ENCODE measurements at places on chromosomes 16 and 17.
A peak's percentile ranks its signal among the peaks of the same experiment; 100 is the strongest.

GRCh38 chr17:45426561-45426960 lies 6.1 kb downstream of the ARHGAP27 start:
- no peak for DNase-seq

DNA sequence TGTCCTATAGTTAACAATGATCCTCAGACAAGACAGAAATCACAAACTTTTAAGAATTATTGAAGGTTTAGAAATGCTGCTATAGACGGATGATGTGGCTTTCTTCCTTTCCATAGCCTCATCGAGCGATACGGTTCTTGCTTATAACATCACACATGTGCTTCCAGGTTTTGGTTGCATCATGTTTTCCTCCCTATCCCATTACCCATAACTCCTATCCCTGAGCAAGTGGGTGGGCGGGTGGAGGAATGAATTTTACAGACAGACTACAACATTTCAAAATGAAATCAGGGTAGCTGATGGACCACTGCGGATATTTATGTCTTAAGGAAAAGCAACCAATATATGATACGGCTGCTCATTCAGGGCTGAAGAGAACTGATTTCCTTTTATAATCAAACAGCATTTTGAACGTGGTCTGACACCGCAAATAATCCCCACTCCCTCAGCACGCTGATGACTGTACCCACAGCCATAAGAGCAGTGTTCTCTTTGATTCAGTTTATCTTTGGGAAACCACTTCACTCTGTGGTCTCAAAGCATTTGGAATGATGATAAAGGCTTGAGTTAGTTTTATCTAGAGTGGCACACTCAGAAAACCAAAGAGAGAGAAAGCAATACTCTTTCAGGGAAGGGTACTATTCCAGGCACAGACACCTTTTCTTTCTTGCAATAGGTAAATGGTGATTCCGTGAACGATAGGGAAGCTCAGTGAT lies 4.6 kb upstream of the AKTIP start:
- no peak for DNase-seq

DNA sequence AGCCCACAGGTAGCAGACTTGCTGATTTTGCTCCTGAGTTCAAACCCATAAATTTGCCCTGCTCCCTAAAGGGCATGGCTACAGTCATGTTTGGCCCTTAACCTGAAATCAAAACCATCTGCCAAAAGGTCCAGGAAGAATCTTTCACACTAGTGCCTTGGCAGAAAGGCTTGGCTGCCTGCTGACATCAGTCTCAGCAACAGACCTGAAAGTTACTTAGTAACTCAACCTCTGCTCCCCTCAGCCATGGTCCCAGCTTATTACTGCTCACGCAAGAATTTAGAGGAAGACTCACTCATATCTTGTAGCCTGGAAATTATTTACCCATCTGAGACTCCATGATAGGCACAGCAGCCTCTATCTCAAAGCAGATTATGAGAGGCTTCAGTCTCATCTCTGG lies 98.0 kb upstream of the KIF2B start:
- no peak for DNase-seq

GRCh38 chr16:88651276-88651988 lies 579 bp upstream of the CYBA start:
- no peak for DNase-seq

DNA sequence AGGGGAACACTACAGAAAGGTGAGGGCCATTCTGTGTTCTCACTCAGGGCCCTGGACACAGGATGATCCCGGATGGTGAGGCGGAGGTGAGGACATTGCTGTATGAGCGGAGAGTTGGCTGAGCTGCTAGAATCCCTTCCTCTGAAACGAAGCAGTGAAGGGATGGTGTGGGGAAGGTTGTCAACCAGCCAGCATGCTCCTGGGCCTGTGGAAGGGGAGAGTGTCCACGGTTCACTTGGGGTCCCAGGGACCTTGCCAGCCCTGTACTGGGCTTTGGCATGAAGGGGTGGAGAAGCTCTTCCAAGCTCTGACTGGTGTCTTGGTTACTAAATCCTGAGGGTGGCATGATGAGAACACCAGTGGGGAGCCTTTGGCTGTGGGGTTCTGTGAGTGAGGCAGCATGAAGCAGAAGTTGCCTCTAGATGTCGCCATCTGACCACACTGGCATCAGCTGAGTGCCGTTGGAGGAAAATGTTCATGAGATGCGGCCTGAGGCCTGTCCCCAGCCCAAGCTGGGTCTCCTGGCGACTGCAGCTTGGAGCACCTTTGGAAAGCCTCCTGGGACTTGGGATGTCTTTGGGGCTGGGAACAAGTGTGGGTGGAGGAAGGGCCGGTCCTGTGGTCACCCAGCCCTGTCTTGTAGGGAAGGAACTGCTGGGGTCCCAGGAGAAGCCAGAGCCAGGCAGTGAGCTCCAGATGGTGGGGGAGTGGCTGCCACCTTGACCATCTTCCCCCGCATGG lies 14.8 kb downstream of the PDP2 start:
- peak; percentile 71 for DNase-seq

- no peak for DNase-seq
Observed at GRCh38 chr17:27846042-27846655, 45.8 kb upstream of the NOS2 start.

DNA sequence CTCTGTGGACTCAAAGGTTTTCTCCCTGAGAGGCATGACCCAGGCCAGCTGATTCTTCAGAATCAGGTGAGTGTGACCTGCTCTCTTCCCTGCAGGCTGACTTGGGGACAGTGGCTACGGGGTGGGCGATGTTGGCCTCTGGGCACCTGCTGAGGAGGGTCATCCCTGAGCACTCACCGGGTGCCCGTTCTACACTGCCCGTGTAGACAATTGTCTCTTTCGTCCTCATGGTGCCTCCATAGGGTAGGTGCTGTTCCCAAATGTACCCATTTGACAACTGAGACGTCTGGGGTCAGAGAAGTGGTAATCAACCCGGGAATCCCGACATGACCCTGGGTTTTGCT lies 74.8 kb downstream of the GOSR1 start:
- no peak for DNase-seq

DNA sequence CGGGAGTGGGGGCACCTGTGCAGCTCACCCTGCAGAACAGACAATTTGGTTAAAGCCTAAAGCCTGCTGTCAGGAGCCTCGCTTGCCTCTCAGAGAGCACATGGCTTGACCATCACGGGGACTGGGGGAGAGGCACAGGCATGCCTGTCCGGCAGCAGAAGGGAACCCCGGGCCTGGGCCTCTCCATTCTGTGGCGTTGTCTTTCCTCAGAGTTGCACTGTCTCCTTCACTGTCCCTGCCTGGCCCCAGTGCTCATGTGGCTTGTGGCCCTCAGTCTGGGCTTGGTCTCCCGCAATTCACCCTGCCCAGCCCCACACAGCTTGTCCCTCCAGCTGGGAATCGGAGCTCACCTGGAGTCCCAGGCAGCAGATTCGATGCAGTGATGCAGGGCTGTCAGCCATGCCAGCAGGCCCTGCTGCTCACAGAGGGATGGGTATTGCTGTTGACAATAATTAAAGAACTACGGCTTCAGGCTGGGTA lies 189.9 kb downstream of the SEC14L1 start:
- no peak for DNase-seq

DNA sequence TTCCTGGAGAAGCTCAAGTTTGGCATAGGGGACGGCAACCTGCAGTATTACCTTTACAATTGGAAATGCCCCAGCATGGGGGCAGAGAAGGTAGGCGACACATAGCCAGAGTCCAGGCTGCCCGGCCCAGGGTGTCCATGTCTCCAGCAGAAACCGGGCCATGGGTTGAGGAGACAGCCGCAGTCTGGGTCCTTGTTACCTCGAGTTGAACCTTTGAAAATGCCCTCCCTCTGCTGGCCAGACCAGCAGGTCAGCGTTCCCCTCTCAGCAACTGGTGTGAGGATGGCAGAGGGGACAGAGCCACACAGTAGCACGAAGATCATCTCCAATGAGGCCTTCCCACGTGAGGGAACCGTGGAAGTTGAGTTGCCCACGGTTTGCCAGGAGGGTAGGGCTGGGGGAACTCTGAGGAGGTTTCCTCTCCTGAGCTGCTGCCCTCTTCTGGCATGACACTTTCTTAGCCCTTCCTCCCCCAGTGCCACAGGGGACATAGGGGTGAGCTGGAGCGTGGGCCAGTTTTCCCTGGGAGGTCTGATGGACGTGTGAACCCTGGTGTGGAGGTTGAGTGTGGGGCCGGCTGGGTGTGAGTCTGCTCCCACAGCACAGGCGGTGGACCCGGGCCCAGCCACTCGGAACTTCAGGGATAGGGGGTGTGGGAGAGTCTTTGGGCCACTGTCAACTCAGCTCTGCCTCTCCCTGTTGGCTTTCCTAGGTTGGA lies 27.2 kb downstream of the PLCD3 start:
- no peak for DNase-seq

DNA sequence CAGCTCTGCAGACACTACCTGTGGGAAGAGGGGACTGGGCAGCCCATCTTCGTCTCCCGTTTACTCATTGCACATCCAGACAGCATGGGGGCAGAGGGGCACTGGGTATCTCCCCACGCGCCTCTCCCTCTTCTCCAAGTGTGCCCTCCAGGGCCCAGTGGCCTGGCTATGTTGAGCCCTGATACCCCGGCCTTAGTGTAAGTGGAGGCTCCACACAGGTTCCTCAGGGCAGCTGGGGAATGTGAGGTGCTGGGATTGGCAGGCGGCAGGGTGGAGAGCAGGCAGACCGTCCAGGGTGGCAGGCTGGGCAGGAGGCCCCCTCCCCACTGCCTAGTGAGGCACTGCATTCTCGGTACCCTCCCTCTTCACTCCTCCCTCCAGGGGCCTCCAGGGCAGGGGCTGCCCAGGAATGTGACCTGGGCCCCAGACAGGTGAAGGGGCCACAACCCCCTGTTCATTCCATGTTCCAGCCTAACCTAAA lies 13.2 kb upstream of the NAGLU start:
- no peak for DNase-seq

- DNase-seq, result no peak
Observed at GRCh38 chr17:73455050-73455687, 143.4 kb upstream of the CDC42EP4 start.

DNA sequence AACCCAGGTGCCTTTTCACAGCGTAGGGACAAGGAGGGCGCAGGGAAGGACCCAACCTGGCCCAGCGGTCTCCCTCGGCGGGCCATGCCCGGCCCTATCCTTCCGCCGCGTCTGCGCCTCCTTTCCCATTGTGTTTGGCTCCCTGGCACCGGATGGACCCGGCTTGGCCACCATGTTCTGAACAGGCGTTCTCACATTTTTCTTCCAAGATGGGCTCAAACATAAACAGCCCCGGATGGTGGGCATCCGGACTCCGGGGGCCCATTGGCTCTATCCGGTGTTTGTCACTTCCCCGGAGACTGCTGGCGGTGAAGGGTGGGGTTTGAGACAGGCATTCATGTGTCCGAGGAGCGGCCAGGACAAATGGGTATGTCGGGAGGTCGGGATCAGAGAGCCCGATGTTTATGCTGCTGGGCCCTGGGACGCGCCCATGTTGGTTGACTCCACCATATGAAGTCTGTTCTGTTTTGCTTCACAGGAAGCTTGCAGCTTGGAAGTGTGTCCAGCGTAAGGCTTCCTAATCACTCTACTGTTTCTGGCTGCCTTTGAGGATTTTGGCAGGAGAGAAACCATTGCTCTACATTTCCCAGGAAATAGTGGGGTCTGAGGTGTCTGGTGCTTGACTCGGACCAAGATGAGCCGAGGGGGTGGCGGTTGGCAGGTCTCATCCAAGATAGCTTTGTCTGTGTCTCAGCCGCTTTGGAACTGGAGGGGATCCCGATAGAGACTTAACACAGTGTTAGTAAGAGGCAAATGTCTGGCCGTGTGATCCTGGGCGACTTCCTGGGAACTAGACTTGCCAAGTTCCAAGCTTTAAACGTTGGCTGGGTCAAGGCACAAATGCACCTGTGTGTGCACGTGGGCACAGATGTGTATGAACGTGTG lies 188.3 kb downstream of the IRF8 start:
- no peak for DNase-seq

DNA sequence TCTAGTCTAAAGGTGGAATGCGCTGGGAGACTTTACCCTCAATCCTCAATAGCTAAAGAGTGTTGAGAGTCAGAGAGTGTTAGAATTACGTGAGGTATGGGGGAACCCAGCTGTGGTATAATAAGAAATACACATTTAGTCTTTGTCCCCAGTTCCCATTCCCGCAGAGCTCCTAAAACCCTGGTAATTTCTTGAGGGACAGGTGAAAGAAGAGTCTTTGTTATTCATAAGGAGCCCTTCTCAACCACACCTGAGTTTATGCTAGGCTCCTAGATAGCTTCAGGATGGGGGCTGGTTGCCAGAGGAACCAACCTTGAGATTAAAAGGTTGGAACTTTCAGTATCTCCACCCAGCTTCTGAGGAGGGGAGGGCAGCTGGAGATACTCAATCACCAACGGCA lies 5.8 kb downstream of the ZNF18 start:
- DNase-seq, result no peak

GRCh38 chr16:80836846-80837245 lies 32.4 kb upstream of the CDYL2 start:
- no peak for DNase-seq

Measured in iris pigment epithelial cell (primary cell).